ENCODE measurements at places on chromosomes 7 and 10.

DNA sequence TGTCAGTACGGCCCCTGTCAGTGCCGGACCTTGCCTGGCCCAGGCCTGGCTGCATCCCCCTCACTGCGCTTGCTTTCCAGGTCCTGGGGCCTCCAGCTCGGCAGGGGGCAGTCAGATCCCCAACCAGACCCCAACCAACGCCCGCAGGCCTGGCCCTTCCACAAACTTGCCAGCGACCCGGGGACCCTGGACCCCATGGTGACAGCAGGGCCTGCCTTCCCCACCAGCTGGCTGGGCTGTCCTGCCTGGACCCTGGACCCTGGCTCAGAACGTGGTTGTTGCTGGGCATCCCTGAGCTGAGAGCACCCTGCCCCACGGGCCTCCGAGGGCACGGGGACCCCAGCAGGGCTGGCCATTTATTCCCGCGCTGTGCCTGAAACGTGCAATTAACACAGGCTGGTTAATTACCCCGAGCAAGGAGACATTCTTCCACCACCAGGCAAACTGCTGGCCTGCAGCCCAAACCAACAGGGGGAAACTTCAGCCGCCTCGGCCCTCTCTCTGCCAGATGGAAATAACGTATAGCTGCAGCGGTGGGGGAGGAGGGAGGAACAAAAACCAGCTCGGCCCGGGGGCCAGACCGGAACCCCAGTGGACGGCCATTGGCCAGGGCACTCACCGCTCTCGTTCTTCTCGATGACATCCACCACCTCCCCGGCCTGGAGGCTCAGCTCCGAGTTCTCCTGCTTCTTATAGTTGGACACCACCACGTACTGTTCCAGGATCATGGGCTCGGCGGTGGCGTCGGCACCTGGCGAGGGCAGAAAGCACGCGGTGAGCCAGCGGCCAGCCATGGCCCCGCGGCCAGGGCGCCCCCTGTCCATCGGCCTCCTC is 167.1 kb downstream of the NEURL1 start:
- H3K27ac ChIP-seq = peak overlapping the region; percentile 89
- H3K27me3 ChIP-seq = no peaks in the 10 kb centered on the region
- H3K4me3 ChIP-seq = peak overlapping the region; percentile 90

GRCh38 chr7:111676167-111676566 is 113.9 kb upstream of the IMMP2L start:
- H3K27me3 ChIP-seq = no peaks in the 10 kb centered on the region
- no peaks in the 10 kb centered on the region for H3K36me3 ChIP-seq
- no peaks in the 10 kb centered on the region for H3K4me1 ChIP-seq

GRCh38 chr10:74227697-74228424 is 76.8 kb downstream of the ADK start:
- peaks cover 11% of the 10 kb centered on the region for H3K4me1 ChIP-seq
- peak overlapping the region; percentile 59 for H3K27ac ChIP-seq
- H3K27me3 ChIP-seq = no peaks in the 10 kb centered on the region
- H3K36me3 ChIP-seq = no peaks in the 10 kb centered on the region

DNA sequence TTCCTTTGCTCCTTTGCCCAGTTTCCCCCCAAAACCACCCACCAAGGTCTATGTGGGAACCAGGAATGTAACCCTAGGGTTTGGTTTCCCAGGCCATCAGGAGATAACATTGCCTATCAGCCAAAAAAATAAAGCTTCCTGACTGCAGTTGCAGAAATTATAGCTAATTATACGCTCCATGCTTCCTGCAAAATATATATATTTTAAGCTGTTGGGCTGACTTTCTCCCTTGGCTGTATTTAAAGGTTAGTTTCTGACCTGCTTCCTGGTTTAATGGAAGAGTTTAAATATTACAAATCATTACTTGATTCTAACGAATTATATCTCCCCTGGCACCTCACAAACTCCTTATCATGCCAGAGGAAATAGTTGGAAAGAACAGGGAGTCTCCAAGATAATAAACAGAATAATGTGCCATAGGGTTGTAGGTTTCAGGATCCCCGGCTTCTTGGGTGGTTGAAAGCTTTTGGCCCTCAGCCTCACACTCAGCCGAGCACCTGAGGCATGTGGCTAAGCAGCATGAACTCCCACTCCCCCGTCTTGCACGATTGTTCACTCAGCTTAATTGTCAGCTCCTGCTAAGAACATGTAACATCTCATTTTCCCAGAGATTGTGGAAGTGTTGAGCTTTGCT is 79.9 kb downstream of the FZD1 start:
- no peaks in the 10 kb centered on the region for H3K27me3 ChIP-seq
- no peak overlapping the region for H3K4me3 ChIP-seq
- H3K27ac ChIP-seq = no peak overlapping the region
- no peaks in the 10 kb centered on the region for H3K36me3 ChIP-seq
- no peaks in the 10 kb centered on the region for H3K4me1 ChIP-seq

- peak overlapping the region; percentile 47 for H3K27ac ChIP-seq
- H3K36me3 ChIP-seq = peaks cover 8% of the 10 kb centered on the region
- no peak overlapping the region for H3K4me3 ChIP-seq
- H3K4me1 ChIP-seq = peaks cover 63% of the 10 kb centered on the region
These were observed 204.1 kb downstream of the JAZF1 start for GRCh38 chr7:27976531-27976930.

GRCh38 chr10:3933733-3934132 is 148.7 kb upstream of the KLF6 start:
- no peak for DNase-seq
- H3K27ac ChIP-seq = peak overlapping the region; percentile 92
- H3K27me3 ChIP-seq = no peaks in the 10 kb centered on the region
- H3K4me3 ChIP-seq = peak overlapping the region; percentile 80

GRCh38 chr10:131899695-131900349 is 986 bp upstream of the PPP2R2D start:
- H3K36me3 ChIP-seq = no peaks in the 10 kb centered on the region
- peak overlapping the region; percentile 60 for H3K27ac ChIP-seq
- DNase-seq = no peak
- H3K4me3 ChIP-seq = peak overlapping the region; percentile 90
- H3K27me3 ChIP-seq = no peaks in the 10 kb centered on the region

- H3K4me1 ChIP-seq = no peaks in the 10 kb centered on the region
- DNase-seq = no peak
- no peak overlapping the region for H3K27ac ChIP-seq
- peaks cover 12% of the 10 kb centered on the region for H3K36me3 ChIP-seq
- no peak overlapping the region for H3K4me3 ChIP-seq
These were observed 50.1 kb downstream of the PLEKHA8 start for GRCh38 chr7:30078280-30078679.

- peaks cover 10% of the 10 kb centered on the region for H3K27me3 ChIP-seq
- no peaks in the 10 kb centered on the region for H3K36me3 ChIP-seq
- DNase-seq = no peak
- peaks cover 23% of the 10 kb centered on the region for H3K4me1 ChIP-seq
- peak overlapping the region; percentile 19 for H3K27ac ChIP-seq
- peak overlapping the region; percentile 57 for H3K4me3 ChIP-seq
These were observed 41.7 kb downstream of the FAS start for GRCh38 chr10:89032141-89032891.

DNA sequence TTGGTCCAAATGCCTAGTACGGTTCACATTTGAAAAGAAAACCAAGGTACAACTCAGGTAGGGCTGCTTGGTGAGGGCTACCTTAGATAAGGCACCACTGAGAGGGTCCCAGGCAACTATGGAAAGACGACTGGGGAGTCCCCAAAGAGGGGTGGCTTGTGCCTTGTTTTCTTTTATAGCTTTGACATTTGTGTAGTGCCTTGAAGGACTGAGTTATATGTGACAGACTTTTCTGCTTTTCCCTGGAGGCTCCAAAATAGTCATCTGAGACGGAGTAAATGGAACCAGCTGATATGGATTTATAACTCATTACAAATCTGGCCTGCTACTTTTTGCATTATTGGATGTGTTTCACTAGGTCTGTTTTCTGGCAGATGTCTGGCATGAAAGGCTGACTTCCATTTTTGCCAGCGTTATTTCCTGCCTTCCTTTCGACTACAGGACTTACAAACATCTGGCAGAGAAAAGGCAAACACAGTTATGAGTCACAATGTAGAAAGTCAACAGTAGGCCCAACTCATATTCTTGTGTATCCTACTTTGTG is 88.2 kb upstream of the IMMP2L start:
- peaks cover 6% of the 10 kb centered on the region for H3K36me3 ChIP-seq
- H3K4me3 ChIP-seq = no peak overlapping the region
- DNase-seq = no peak
- H3K4me1 ChIP-seq = no peaks in the 10 kb centered on the region

GRCh38 chr7:55939514-55940123 is 12.1 kb upstream of the MRPS17 start:
- no peak for DNase-seq
- peaks cover 17% of the 10 kb centered on the region for H3K36me3 ChIP-seq
- no peaks in the 10 kb centered on the region for H3K27me3 ChIP-seq
- H3K27ac ChIP-seq = no peak overlapping the region

DNA sequence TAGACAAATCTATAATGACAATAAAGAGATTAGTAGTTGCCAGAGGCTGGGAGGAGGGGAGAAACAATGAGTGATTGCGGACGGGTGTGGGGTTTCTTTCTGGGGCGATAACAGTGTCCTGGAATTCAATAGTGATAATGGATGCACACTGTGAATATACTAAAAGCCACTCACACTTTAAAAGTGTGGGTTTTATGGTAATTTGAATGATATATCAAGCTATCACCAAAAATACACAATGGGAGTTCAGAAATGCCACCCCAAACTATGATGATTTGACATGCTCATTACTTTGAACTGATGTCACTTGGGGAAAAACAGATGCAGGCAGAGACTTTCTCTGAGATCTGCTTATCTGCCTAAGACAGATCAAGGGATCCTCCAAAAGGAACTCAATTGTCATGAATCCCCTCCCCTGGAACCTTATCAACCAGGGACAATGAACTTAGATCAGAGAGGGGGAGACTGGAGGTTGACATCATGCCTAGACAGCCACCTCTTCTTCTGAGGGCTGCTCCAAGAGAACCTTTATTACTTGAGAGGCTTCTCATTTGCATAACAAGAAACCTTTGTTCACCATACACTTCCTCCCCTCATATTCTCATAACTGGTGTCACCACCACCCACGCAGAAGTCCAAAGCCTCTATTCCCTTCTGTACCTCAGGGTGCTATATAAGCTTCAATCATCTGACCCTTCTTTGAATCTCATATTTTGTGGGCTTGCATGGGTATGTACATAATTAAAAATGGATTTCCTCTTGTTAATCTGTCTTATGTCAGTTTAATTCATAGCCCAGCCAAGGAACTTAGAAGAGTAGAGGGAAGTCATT is 14.8 kb upstream of the ZC3HAV1 start:
- DNase-seq = no peak
- no peak overlapping the region for H3K4me3 ChIP-seq
- H3K4me1 ChIP-seq = peaks cover 5% of the 10 kb centered on the region
- H3K27me3 ChIP-seq = no peaks in the 10 kb centered on the region

- H3K27ac ChIP-seq = peak overlapping the region; percentile 64
- H3K27me3 ChIP-seq = no peaks in the 10 kb centered on the region
- peak; percentile 86 for DNase-seq
- peaks cover 17% of the 10 kb centered on the region for H3K4me1 ChIP-seq
- peak overlapping the region; percentile 87 for H3K4me3 ChIP-seq
- H3K36me3 ChIP-seq = no peaks in the 10 kb centered on the region
These were observed 442 bp upstream of the LZTS2 start for GRCh38 chr10:100998991-100999741.

- H3K36me3 ChIP-seq = peaks cover 4% of the 10 kb centered on the region
- no peak for DNase-seq
- no peaks in the 10 kb centered on the region for H3K27me3 ChIP-seq
- no peak overlapping the region for H3K27ac ChIP-seq
- H3K4me1 ChIP-seq = no peaks in the 10 kb centered on the region
These were observed 52.9 kb downstream of the CASD1 start for GRCh38 chr7:94562525-94562924.

DNA sequence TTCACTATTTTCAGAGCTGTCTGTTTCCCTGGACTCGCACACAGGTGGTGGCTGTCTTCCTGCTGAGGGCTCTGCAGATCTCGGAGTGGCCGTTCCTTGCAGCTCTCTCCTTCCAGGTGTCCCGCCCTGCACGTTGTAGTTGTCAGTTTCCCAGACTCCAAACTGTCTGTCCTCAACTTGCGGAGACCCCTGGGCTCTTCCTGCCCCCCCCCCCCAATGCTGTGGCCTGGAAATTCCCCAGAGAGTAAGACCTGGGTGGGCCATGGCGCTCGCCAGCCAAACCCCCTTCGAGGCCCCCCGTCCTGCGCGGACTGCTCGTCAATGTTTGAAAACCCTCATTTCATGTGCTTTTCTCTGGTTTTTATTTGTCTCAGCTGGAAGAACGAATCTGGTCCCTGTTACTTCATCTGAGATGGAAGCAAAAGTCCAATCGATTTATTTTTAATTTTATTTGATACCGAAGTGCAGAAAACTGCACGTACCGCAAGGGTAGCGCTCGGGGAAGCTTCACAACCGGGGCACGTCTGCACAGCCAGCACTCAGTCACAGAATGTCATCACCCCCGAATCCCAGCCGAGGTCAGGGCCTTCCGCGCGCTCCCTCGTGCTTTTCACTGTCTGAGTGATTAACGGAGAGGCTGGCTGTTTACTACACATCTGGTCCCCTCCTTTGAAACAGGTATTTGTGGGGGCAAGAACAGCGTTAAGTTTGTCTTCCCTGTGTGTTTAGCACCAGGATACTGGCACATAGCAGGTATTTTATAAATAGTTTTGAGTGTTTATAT is 46.4 kb upstream of the NKX6-2 start:
- no peak for DNase-seq
- H3K36me3 ChIP-seq = no peaks in the 10 kb centered on the region
- H3K4me1 ChIP-seq = no peaks in the 10 kb centered on the region
- H3K27me3 ChIP-seq = peaks cover 4% of the 10 kb centered on the region
- no peak overlapping the region for H3K27ac ChIP-seq

GRCh38 chr7:23893942-23894891 is 184.2 kb downstream of the STK31 start:
- peak; percentile 72 for DNase-seq
- H3K27ac ChIP-seq = peak overlapping the region; percentile 84
- no peaks in the 10 kb centered on the region for H3K36me3 ChIP-seq
- no peaks in the 10 kb centered on the region for H3K27me3 ChIP-seq
- peaks cover 23% of the 10 kb centered on the region for H3K4me1 ChIP-seq
- H3K4me3 ChIP-seq = peak overlapping the region; percentile 66

DNA sequence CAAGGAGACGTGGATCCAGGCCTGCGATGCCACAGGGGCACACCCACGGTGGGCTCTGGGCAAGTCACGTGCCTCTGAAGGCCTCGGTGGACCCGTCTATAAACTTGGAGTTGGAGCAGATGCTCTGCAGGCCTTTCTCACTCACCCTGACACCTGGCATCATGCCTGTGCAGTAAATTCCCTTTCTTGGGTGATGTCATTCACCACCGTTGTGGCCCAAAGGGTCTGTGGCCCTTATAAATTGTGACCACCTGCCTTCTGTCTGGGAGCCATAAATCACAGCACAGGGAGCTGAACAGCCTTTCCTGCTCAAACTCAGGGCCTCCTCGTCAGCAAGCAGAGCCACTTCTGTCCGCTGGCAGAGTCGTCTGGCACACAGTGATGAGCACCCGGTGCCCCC is 52.2 kb downstream of the GPAM start:
- no peak overlapping the region for H3K4me3 ChIP-seq
- H3K27ac ChIP-seq = no peak overlapping the region
- no peaks in the 10 kb centered on the region for H3K36me3 ChIP-seq
- no peaks in the 10 kb centered on the region for H3K27me3 ChIP-seq

Measured in natural killer cell treated with Interleukin-12 subunit alpha and Interleukin-12 subunit beta and Interleukin-15 and Interleukin-18, amount 100 ng/mL, for 72 hours (primary cell).